ENCODE measurements at places on chromosomes 1 and 21.

DNA sequence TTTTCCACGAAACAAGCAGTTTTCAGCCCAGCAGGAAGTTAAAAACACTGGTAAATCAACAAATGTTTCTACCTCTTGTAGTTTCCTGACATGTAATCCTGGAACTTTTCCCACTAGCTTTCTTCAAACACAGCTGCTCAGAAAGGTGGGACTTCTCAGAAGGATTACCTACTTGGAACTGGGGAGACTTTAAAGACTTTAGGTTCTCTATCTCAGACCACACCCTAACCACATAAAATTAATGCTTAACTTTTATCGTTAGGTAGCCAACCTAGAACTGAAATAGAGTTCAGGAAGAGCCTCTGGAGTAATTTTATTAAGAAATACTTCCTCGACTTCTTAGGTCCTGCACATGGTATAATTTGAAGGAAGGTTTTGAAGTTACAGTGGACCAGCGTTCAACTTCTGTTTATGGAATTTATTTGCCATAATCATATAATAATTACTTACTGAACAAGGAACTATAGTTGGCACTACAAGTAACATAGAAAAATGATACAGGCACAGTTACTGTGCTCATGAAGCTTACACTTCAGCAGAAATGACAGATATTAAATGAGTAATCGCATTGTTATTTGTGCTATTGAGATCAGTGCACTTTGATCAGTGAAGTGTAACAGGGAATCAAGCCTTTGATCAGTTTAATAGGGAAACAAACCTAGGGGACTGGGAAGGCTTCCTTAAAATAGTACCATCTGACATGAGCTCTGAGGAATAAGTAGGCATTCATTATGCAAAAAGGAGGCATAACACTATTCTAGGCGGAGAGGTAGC lies at the start of gene BCL2L15:
TSS of gene BCL2L15 (minus strand) at position 180 of the 774 bp plus-strand sequence. CDS start 206 bp downstream, outside the sequence.
- no peak for DNase-seq

GRCh38 chr1:202228484-202229122 lies 35.0 kb downstream of the LGR6 start:
- no peak for DNase-seq

DNA sequence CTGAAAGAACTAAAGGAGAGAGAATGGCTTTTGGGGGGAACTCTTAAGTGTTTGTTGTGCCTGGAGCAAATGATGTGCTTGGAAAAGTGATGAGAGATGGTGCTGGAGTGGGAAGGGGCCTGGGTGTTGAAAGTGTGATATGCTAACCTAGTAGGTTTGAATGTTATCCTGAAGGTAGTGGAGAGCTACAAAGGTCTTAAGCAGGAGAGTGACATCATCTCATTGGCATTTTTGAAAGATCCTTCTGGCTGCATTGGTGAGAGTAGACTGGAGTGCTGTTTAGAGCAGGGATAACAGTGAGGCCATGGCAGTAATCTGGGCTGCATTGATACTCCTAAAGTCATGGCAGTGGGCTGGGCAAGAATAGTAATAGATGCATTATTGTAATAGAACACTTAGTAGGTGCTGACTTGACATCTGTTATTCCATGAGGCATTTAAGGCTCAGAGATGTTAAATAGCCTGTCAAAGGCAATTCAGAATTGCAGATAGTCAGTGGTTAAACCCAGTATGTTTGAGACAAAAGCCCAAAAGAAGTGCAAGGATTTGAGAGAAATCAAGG lies 44.5 kb downstream of the MDM4 start:
- DNase-seq, result no peak

- no peak for DNase-seq
These were observed 42.7 kb downstream of the HSD3B1 start for GRCh38 chr1:119549719-119550132.

DNA sequence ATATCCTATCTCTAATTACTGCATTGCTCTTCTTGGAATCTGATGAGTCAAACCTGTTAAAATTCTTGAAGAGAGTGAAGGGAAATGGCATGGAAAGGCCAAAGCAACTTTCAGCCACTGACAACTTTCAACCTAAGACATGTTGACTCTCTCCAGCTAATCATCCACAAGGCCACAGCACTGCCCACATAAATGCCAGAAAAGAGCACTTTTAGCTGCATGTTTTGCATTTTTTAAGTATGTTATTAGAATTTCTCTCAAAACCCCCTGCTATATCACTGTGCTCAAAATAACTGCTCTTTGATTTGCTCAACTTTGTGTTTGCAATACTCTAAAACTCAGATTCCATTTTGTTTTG lies 352.5 kb downstream of the ADGRL2 start:
- DNase-seq, result no peak

GRCh38 chr1:231679109-231679508 lies 52.5 kb downstream of the DISC1 start:
- no peak for DNase-seq

GRCh38 chr1:12179111-12179519 lies 12.3 kb downstream of the TNFRSF1B start:
- DNase-seq, result peak; percentile 77

- no peak for DNase-seq
These were observed 8.9 kb downstream of the TAGLN2 start for GRCh38 chr1:159916242-159917051.

- DNase-seq, result no peak
These were observed 61.0 kb upstream of the C8B start for GRCh38 chr1:57026624-57027354.

DNA sequence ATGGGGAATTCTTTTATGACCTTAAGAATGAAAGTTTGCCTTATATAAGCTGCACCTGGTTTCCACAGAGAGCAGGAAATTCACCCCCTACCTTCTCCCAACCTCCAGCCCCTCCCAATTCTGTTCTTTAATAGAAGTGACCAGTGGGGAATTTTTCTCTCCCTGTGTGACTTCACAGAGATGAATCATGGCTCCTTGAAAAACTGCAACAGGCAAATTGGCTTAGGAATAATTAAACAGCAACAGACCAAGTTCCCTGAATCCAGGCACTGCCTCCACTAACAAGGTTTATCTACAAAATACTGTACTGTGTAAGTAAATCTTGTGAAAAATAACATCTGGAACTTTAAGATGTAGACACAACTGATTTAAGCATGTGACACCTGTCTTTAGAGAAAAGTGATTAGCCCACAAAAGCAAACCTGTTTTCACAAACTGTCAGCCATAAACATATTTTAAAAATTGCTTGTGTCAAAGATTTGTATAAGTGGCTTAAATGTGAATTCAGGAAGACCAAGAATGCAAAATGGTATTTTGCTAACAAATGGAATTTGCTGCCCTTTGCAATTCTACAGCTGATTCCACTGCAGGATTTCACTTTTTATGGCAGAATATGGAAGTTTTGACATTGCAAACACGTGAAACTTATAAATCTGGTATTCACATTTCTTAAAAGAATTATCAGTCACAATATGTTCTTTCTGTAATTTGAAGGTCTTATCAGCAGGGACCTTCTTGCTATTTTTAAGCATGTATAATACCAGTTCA lies 54.0 kb downstream of the ALG14 start:
- no peak for DNase-seq

DNA sequence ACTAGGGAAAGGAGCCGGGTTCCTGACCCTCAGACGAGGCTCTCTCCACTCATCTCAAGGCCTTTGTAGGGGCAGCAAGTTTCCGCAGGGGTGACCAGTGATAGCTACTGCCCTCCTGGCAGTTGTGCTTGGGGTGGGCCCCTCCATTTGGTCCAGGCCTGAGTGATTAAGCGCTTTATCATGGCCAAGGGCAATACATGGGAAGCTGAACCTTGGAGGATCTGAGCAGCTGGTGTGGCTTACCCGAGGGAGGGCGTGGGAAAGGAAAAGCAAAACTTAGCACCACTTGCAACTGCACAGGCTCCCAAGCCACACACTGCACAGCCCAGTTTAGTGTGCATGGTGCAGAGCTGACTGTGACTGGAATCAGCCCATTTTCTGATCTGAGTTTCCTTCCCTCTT lies 47.8 kb downstream of the GADD45A start:
- DNase-seq, result no peak

DNA sequence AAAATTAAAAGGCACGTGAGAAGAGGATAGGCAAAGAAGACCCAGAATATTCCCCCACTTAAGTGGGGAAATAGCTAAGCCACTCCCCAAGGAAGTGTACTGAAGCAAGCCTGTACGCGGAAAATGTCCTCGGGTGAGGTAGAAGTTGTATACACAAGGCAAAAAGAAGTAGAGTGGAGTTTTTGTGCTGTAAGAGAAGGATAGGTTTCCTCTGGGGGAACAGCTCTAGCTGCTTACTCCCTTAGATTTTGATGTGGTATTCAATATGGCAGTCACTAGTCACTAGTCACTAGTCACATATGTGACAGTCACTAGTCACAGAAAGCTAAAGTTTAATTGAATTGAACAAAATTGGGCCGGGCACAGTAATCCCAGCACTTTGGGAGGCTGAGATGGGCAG lies 7.6 kb downstream of the TXNIP start:
- no peak for DNase-seq

- no peak for DNase-seq
These were observed 142.5 kb downstream of the OLFM3 start for GRCh38 chr1:101854271-101854670.

GRCh38 chr1:228664399-228664914 lies 70.8 kb upstream of the RHOU start:
- peak; percentile 31 for DNase-seq

DNA sequence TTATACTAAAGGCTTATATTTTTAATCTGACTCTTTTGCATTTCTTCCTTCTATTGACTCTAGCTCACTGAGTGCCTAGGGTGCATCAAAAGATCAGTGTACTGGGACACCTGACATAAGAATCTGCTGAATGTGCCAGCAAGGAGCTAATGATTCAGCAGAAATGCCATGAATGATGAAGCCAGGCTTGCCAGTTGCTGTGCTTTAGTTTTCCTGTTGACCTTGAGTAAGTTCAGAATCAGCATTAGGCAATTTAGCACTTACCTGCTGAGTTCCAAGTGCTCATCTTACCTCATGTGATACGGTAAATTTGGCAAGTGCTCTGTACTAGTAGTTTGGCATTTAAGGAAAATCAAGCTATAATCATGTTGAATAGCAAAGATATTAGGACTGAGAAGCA lies 523.2 kb upstream of the B3GALT2 start:
- no peak for DNase-seq

DNA sequence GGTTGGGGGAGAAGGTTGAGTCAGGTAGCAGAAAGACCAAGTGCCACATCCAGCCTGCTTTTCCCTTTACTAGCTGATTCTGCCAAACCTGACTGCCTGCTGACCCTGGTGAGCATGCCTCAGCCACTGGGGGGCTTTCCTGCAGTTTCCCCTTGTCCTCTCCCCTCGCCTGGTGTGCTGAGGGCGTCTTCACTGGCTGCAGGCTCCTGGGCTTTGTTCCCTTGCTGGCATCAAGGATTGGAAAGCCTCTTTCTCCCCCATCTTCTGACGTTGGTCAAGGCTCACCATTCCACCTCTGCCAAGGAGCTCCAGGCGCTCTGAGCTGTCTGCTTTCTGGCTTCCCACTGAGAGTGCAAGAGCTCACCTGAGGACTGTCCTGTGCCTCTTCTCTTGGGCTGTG lies 28.4 kb downstream of the MAN1C1 start:
- DNase-seq, result no peak

GRCh38 chr1:92711473-92712165 lies 73.3 kb downstream of the EVI5 start:
- no peak for DNase-seq

DNA sequence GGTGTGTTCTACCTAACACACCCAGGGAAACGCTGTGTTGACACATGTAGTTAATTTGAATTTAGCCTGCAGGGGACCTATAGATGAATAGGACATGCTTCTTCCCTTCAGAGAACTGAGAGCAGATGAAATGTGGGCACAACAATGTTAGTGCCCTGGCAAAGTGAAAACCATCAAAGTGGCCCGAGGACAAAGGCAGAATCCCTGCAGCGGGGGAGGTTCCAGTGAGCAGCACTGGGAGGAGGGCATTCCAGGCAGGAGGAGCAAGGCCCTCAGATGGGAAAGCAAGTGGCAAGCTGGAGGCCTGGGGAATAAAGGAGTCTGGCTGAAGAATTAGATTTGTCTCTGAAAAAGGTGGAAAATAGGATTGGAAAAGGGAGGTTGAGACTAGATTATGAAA lies 37.2 kb downstream of the C1orf94 start:
- DNase-seq, result no peak

DNA sequence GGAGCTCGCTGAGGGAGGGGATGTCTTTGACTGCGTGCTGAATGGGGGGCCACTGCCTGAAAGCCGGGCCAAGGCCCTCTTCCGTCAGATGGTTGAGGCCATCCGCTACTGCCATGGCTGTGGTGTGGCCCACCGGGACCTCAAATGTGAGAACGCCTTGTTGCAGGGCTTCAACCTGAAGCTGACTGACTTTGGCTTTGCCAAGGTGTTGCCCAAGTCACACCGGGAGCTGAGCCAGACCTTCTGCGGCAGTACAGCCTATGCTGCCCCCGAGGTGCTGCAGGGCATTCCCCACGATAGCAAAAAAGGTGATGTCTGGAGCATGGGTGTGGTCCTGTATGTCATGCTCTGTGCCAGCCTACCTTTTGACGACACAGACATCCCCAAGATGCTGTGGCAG lies 1.4 kb downstream of the TSSK3 start:
- no peak for DNase-seq

DNA sequence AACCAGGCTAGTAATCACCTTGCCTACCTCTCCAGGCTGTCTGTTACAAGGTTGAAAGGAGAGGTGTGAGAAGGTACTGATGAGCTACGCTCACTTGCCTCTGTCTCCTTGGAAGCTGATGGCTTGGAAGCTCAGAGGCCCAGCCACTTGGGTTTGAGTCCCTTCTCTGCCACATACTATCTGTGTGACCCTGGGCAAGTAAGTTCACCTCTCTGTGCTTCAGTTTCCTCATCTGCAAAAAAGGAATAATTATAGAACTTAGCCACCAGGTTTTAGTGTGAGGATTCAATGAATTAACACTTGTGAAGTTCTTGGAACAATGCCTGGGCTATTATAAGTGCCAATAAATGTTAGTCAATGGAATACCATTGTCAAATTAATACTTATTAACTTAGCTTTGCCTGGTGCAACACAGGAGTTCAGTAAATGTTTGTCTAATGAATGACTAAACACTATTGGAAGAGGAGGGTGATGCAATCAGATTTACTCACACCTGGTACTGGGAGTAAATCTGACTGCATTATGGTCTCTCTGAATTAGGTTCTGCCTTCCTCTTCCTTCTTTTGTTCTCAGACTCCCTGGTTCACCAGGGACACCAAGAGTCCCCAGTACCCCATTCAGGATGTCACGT lies 55.5 kb downstream of the TRABD2B start:
- no peak for DNase-seq

DNA sequence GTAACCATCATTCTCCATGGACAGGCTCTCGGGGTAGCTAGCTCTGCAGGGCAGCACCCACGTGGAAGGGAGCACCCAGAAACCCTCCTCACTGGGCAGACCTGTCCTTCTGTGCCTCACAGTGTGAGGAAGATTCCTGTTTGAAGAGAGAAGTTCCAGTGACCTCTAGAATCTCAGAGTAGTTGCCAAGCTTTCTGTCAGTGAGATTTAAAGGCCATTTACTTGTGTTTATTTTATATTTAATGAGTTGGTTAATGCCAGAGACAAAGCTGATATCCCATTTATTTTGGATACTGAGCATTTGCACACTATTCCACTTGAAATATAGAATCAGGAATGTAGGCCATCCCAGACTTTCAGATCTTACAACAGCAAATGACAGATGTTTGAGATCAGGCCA lies 28.7 kb downstream of the MTARC1 start:
- DNase-seq, result no peak
